Lung microvascular endothelial cell (primary cell): ENCODE measurements at places on chromosomes 5 and 9. TPM values are rescaled to one million over a fixed set of nuclear protein-coding genes. Genes with fewer than 3 reads are reported as not detected.
A peak's percentile ranks its signal among the peaks of the same experiment; 100 is the strongest.

ANGPTL2 gene
- total RNA-seq = 5.8 and 7.6 TPM in 2 replicates

MCTP1 gene
- total RNA-seq = 29.9 and 55.8 TPM in 2 replicates

FAM153A gene
- not detected in 2 replicates for total RNA-seq

SCAMP1 gene
- total RNA-seq = 33.6 and 47.2 TPM in 2 replicates

FAM169A gene
- 1.3 and 2.4 TPM in 2 replicates for total RNA-seq

PTPRD gene
- total RNA-seq = 1.2 and 2.4 TPM in 2 replicates

CDKN2A gene
- 0.60 and 13.3 TPM in 2 replicates for total RNA-seq

FAM120AOS gene
- 17.7 and 27.4 TPM in 2 replicates for total RNA-seq

CNTLN gene
- 5.4 and 6.2 TPM in 2 replicates for total RNA-seq

FAT2 gene
- total RNA-seq = not detected in 2 replicates

ZBTB5 gene
- total RNA-seq = 6.1 and 10.3 TPM in 2 replicates

GRCh38 chr9:96219026-96219899, 82.7 kb downstream of the HSD17B3 start:
- peak; percentile 4 for DNase-seq

DNA sequence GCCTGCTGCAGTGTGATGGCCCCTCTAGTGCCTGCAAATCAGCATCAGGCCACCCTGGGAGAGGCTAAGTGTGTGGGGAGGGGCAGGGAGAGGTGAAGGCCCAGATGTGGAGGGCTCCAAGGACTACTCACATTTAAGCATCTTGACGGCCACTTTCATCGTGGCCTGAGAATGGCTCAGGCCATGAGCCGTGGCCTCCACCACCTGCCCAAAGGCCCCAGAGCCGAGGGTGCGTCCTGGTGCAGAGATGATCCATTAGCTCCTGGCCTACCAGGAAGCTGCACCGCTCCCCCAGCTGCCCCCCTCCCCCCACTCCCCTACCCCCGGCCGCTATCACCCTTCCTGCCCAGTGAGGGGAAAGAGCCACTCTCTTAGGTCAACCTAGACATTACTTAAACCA, 31.0 kb downstream of the PDGFRB start:
- DNase-seq = no peak

DNA sequence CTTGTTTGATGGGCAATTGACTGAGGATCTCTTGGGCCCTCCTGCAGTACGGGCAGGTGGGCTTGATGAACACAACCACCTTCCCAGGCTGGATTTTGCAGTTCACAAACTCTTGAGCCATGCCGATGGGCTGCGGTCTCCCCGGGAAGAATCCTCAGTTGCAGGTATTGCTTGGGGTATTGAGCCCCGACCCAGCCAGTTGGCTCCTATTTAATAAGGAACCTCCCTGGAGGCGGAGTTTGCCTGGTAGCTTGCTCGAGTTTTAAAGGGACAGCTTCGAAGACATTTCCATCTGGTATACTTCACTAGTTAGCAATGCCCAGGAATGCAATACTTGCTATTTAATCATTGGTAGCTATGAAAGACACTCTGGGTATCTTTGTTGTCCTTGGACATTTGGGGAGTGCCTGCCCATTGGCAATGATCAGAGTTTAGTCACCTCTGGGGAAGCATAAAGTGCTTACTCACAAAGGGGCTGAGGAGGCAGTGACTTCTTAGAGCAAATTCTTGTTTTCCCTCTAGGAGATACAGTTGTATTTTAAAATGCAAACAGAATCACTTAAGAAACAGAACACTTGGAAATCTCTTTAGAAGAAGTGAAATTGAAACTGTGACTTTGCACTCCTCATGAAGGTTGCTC, at the start of gene GLRX:
Gene GLRX (minus strand): TSS at position 185 of the 640 bp plus-strand sequence. CDS start 64 bp downstream, at position 121.
- peak; percentile 77 for DNase-seq

- no peak for DNase-seq
These were observed 76.3 kb downstream of the MUSK start for GRCh38 chr9:110744715-110745384.

- DNase-seq = peak; percentile 4
These were observed 141.5 kb downstream of the GABRG2 start for GRCh38 chr5:162209005-162209605.

- DNase-seq = no peak
These were observed 118.6 kb downstream of the VAV2 start for GRCh38 chr9:133873461-133873891.

DNA sequence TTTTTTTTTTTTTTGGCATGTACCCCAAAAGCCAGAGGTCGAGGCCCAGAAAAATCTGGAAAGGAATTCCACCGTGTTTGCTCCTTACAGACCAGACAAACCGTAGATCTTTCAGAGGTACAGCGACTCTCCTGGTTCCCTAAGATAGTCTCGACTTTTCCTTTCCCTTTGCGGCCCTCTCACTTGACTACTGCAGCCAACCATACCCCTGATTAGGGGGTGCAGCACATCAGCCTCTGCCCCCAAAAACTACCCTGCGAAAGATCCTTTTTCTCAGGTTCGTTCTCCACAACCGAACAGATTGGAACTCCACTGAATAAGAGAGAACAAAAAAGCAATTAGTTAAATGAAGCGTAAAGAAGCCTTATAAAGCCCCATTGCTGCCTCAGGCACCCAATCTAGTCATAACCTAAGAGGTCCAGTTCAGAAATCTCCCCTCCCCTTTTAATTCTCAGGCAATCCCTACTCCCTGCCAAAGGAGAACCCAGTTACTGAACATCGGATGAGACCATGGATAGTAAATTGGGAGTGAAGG, 379 bp upstream of the TICAM2 start:
- no peak for DNase-seq

GRCh38 chr5:133081036-133081435, 29.2 kb downstream of the HSPA4 start:
- DNase-seq = no peak

DNA sequence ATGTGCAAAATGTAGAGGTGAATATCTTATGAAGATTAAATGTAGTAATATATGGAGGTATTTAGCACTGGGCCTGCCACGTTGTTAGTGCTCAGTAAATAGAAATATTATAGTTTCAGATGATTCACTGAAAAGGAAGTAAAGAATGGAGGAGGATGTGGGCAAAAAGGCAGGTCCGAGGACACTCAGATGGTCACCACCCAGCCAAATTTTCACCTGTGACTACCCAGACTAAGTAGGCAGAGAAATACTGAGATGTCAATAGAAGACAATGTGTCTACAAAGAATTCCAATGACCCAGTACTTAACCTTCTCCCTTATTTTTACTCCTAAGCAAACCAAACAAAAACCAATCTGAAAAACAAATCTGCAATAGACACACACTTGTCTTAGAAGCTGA, 70.3 kb upstream of the ATP10B start:
- no peak for DNase-seq

- DNase-seq = no peak
These were observed 89.0 kb downstream of the UBAP2 start for GRCh38 chr9:33959725-33960124.

GRCh38 chr5:179284751-179285631, 60.3 kb downstream of the ADAMTS2 start:
- no peak for DNase-seq

DNA sequence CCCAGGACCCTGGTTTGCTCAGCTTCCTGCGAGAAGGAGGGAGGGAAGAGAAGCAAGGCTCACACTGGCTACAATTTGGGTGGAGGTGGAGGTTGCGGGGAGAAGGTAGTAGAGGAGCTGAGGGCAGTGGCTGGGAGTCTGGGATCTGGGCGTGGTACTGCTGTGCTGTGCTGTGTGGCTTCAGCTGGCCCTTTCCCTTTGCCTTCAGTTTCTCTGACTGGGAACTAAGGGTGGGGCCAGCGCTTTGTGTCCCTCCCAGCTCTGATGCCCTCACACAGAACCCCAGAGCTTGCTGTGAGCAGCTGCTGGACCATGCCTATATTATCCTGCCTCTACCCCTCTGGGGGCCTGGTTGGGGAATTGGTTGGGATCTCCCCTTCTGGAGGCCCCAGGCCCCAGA, 60.9 kb downstream of the RGS3 start:
- DNase-seq = no peak

- DNase-seq = no peak
These were observed 4.8 kb upstream of the SLC2A8 start for GRCh38 chr9:127392166-127392565.

DNA sequence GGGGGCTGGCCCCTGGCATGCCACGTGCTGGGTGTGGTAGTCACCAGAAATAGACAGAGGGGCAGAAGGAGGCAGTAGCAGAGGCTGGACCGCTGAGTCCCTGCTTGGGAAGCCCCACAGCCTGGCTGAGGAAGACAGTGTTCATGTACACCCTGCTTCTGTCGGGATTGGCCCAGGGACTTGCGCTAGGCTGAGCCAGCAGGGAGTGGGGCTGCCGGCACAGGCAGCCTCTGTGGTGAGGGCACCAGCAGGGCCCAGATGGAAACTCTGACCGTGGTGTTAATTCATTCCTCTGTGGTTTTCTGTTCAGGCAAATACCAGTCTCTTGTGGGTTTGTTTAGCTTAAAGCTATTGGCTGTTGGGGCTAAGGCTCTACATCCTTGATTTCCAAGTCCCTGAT, 108.6 kb upstream of the RAD23B start:
- no peak for DNase-seq

GRCh38 chr9:90637626-90638025, 5.0 kb downstream of the DIRAS2 start:
- no peak for DNase-seq

DNA sequence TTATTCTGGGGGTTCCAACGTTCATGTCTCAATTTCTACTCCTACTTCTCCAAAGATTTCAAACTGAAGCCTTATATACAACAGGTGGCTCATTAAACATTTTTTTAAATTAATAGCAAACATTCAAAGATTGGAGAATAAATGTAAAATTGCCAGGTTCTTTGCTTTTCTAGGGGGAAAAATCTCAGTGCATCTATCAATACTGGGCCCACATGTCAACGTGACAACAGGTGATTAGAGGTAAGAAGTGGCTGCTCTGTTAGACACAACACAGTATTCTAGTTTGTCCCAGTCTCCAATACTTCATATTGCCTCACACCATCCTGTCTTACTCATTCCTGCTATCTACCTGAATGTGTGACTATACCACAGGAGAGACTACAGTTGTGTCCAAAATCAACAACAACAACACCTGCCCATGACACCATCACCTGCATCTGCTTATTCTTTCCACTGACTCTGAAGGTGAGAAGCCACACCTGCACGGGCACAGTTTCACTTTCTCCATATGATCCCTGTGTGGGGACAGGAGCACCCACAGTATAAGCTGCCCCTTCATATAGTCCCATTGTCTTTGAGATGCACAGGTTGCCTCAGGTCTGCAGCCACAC, 110.2 kb downstream of the LHFPL2 start:
- no peak for DNase-seq

DNA sequence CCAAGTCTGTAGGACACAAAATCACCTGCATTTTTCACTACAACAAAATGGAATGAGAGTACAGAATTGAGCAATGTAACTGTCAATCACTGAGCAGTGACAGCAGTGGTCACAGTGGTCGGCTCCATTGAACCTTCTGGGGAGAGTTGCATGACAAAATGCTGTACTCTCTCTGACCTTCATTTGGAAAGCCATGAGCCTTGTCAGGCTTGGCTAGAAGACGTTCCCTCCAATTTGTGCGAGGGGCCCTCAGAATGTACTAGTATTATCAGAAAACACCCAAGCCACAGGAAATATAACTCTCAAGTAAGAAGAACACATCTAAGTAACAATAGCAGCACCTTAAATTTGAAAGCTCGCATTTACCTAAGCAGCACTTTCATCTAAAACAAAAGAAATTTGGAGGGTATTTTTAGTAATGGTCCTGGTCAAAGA, 425.6 kb upstream of the MEF2C start:
- DNase-seq = no peak

DNA sequence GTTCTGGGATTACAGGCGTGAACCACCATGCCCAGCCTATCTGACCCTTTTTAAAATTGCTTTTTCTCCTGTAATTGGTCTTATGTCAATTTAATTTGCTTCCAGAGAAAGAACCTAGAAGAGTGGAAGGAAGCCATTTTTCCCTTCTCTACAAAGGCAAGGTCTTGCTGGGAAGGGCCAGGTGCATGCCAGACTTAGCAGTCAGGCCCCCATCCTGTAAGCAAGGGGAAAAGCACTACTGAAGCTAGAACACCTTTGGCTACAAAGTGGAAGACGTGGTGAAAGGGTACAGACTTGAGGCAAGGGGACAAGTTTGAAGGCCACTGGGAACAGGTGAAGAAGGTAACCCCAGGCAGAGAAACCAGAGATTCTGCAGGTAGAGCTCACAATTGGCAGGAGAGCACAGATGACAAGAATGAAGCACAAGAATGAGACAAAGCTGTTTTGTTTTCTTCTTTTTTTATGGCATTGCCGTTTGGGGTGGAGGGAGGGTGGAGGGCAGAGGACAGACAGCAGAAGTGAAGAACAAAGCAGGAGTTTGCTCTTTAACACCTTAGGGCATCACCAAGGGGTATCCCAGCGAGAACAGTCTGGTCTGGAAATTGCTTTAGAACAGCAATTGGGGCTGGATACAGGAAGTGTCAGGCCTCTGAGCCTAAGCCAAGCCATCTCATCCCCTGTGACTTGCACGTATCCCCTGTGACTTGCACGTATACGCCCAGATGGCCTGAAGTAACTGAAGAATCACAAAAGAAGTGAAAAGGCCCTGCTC, 72.9 kb downstream of the SERINC5 start:
- no peak for DNase-seq

DNA sequence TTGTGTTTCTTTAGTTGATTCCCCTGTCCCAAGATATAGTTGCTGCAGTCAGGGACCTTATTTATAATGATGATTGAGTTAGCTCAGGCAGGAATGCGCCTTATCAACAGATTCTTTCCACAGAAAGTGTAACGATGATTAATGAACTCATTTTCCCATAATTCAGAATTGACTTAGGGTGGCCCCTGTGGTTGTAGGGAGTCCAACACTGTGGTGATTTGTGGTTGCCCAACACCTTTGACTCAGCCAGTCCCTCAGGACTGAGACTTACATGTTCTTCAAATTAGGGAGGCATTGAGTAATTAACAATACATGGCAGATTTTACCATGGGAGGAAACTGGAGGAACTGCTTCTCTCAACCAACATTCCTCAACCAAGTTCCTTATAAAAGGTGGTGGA, 221.9 kb downstream of the GABRG2 start:
- DNase-seq = no peak

- DNase-seq = no peak
These were observed 24.2 kb downstream of the WNK2 start for GRCh38 chr9:93207860-93208734.

- no peak for DNase-seq
These were observed 41.7 kb downstream of the PALM2AKAP2 start for GRCh38 chr9:109821711-109822110.

DNA sequence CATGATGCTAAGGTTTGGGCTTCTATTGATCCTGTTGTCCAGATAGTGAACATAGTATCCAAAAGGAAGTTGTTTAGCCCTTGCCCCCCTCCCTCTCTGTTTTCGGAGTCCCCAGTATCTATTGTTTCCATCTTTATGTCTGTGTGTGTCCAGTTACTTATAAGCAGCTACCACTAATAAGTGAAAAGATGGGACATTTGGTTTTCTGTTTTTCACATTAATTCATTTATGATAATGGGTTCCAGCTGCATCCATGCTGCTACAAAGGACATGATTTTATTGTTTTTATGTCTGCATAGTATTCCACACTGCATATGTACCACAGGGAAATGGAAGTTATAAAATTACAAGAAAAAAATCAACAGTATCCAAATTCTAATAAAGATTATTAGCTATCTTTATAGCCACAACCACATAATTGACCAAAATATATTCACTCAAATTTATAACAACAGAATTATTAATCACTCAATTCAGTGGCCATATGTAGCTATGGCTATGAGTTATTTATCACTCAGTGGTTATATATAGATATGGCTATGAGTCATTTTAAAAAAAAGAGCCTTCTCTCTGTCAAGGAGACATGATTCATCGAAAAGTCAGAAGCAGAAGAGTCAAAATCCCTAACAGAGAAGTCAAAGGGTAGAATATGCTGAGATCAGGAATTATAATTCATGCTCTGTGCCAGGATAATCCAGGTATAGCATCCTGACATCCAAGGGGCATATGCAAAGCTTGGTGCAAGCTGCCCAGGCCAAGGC, 367.5 kb downstream of the DEPDC1B start:
- no peak for DNase-seq
